Fibroblast of the aortic adventitia (primary cell): ENCODE measurements at places on chromosomes 3 and 15. TPM values are rescaled to one million over a fixed set of nuclear protein-coding genes. Genes with fewer than 3 reads are reported as not detected.

The TBC1D5 gene
- 83.4 and 145 TPM in 2 replicates for total RNA-seq

The ZCWPW2 gene
- total RNA-seq, result 1.2 and 1.7 TPM in 2 replicates

The CCDC174 gene
- 11.5 and 40.5 TPM in 2 replicates for total RNA-seq

The TRIM42 gene
- total RNA-seq, result not detected in 2 replicates

The PDIA5 gene
- total RNA-seq, result 43.9 and 59.1 TPM in 2 replicates

The C15orf62 gene
- 0.18 and 0.57 TPM in 2 replicates for total RNA-seq

The THRB gene
- total RNA-seq, result 4.7 and 8.7 TPM in 2 replicates

The NAALADL2 gene
- 11.4 and 54.5 TPM in 2 replicates for total RNA-seq

The VPS8 gene
- total RNA-seq, result 56.6 and 83.7 TPM in 2 replicates
